Cortex of kidney (tissue), 1 donor: ENCODE measurements at places on chromosomes 12 and 14.

- no peak for DNase-seq
Observed at GRCh38 chr14:93023039-93023438, 92.7 kb downstream of the ITPK1 start.

DNA sequence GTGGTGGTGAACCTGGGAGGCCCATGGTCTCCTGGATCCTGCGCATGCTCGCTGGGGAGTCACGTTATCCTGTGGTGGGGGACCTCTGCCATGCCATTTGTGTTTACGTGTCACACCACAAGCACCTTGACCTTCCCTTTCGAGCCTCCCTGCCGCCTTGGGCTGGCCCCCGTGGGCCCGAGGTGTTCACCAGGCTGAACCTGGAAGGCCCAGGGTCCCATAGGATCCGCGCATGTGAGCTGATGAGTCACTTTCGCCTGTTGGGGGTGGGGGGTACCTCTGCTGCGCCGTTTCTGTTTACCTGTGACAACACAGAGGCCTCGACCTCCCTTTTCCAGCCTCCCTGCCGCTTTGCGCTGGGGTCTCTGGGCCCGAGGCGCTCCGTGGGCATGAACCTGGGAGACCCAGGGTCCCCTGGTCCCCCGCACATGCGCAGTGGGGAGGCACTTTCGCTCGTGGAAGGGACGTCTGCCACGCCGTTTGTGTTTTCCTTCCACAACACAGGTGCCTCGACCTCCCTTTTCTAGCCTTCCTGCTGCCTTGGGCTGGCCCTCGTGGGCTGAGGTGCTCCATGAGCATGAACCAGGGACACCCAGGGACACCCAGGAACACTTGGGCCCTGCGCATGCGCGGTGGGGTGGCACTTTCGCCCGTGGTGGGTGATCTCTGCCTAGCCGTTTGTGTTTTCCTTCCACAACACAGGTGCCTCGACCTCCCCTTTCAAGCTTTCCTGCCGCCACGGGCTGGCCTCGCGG, 334.1 kb downstream of the ALG10 start:
- no peak for DNase-seq

DNA sequence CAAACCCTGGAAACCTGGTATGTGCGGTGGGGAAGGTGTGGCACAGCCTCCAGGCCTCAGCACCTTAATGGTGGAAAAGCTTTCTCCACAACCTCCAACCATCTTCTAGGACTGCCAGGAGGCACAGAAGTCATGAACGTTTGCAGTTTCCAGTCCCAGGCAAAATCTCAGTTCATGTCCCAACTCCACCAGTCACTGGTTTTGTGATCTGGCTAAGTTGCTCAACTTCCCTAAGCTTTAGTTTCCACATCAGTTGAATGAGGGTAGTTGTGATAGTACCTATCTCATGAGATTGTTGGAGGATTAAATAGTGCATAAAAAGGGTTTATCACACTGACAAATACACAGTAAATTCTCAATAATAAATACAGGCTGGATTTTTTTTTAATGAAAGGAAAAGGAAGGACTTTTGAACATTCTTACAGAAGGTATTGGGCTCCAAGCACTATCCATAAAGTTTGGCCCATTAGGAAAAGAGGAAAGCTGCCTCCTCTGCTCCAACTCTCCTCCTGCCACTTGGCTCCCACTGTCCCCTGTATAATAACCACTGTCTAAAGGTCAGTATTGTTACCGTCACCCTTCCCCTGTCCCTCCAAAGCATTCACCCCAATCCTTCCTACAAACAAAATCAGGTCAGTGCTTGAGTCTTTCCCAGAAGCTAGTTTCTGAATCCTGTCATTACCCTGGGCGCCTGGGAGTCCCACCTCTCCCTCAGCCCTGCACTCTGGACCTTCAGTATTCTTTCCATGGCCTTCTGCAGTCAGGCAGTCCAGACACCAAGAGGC, 6.3 kb downstream of the PCK2 start:
- DNase-seq, result no peak

DNA sequence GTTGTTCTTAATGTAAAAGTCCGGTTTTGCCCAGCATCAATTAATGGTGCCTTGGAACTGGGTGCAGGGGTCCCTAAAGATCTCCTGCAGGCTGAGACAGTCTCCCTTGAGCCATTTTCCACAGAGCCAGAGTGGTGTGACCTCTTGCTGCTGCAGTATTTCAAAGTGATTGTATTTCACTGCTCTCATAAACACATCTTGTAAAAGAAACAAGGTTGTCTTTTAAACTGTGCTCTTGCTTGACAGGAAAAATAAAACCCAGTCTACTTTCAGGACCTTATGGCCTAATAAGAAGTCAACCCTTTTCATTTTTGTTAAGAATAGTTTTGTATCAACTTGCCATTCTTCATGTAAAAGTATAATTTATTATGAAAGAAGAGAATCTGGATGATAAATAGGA, 44.7 kb downstream of the TMEM117 start:
- DNase-seq, result no peak

- no peak for DNase-seq
Observed at GRCh38 chr14:60225265-60225664, 23.8 kb upstream of the PPM1A start.
